ENCODE measurements at places on chromosomes 3 and 15.
A peak's percentile ranks its signal among the peaks of the same experiment; 100 is the strongest.

- DNase-seq: no peak
These were observed 11.5 kb downstream of the ALS2CL start for GRCh38 chr3:46681856-46682540.

- DNase-seq: no peak
These were observed 171.2 kb downstream of the KCNMB2 start for GRCh38 chr3:178707311-178708031.

DNA sequence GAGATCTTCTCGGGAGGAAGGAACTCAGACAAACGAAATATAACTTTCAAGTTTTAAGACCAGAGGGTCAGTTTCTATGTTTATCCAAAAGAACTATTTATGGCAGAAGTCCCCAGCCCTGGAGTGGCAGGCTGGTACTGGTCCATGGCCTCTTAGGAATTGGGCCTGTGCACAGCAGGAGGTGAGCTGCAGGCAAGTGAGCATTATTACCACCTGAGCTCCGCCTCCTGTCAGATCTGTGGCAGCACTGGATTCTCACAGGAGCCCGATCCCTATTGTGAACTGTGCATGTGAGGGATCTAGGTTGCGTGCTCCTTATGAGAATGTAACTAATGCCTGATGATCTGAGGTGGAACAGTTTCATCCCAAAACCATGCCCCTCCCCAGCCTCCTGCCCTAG, 14.3 kb upstream of the HPS3 start:
- no peak for DNase-seq

- no peak for DNase-seq
These were observed 134.3 kb downstream of the TIGIT start for GRCh38 chr3:114428044-114428595.

DNA sequence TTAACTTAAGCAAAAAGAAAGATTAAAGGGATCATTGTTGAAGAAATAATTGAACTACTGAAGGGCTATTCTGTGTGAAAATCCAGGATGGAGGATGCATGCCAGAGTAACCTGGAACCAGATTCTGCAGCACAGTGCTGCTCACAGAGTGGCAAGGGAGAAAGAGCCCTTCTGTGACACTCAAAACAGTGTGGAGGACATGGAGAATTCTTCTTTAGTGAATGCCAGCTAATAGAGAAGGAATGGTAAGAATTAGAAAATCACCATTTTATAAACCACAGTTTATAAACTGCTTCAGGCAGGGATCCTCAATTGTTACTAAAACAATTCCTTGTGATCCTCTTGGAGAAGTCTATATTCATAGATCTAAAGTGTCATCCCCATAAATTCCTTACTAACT, 70.4 kb upstream of the ARHGEF26 start:
- DNase-seq: no peak

GRCh38 chr3:125134952-125135351, 77.6 kb downstream of the SLC12A8 start:
- DNase-seq: no peak

DNA sequence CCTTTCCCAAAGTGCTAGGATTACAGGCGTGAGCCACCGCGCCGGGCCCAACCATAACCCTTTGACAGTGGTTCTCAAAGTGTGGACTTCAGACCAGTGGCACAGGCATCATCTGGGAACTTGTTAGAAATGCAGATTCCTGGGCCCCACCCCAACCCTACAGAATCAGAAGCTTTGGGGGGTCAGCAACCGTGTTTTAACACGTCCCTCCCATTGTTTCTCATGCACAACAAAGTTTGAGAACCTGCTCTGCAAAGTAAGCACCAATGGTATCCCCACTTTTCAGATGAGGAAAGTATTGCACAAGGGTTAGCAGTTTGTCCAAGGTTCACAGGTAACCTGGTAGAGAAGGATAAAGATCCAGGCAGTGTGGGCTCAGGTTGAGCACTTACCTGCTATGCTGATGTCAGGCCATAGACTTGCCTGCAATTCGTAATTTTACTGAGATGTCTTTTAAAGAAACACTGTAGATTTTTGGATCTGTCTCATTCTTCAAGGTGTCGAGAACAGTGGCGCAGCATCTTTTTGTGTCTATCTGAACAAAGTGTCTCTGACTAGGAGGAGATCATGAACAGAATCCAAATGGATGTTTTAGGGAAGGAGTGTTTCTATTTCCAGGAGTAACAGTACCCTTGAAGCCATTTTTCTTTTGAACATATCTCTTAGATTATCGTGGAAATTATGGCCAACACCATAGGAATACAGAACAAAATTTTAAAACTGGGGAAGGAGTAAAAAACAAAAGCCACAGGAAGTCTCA, 2.5 kb downstream of the GXYLT2 start:
- DNase-seq: no peak

DNA sequence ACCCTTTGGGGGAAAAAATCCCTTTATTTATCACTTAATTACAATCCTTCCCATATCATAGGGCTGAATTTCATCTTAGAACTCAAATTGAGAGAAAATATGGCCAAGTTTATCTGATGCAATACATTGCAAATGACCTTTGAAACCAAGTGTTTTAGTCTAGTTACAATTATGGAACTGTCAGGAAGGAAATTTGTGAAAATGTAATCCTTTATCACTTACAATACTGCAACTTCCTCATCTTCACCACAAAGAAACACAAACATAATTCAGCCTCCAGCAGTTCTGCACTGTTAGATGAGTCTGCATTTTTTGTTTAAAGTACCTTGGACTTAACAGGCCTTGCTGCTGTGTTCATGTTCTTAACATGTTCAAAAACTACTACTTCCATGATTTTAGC, 4.6 kb downstream of the CCPG1 start:
- no peak for DNase-seq

DNA sequence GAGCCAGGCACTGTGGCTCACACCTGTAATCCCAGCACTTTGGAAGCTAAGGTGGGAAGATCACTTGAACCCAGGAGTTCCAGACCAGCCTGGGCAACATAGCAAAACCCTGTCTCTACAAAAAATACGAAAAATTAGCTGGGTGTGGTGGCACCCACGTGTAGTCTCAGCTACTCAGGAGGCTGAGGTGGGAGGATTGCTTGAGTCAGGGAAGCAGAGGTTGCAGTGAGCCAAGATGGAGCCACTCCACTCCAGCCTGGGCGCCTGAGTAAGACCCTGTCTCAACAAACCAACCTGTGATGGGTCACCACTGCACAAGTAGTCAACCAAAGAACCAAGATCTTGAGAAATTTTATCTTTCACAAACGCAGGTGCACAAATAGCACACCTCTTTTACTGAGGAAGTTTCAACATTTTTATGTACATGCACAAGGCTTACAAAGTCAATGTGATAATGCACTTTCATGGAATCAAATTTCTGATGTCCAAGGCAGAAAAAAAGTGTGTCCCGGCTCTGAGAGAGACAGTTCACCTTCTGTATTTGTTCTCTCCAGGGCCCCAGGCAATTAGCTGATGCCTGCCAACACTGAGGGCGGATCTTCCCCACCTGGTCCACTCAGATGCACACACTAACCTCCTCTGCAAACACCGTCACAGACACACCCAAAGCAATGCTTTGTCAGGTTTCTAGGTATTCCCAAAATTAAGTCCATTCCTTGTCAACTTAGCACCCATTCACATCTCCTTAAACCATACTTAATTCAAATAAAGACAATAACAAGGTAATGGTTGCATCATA, 12.4 kb downstream of the ACAA1 start:
- DNase-seq: peak; percentile 11
